ENCODE measurements at places on chromosomes 2 and 18. TPM values are rescaled to one million over a fixed set of nuclear protein-coding genes. Genes with fewer than 3 reads are reported as not detected.

DNA sequence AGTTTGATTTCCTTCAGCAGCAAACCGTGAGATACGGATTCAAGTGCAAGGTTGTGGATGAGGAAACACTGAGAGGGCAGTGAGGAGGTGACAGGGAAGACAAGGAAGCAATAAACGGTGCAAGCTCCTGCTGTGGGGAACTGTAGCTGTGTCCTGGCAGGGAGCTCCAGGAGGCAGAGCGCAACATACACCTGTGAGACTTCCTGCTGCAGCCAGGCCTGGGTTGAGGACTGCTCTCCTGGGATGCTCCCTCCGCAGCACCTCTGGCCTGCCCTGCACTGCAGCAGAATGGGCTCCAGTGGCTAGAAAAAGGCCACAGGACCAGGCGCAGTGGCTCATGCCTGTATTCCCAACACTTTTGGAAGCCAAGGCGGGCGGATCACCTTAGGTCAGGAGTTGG is 85.5 kb downstream of the MRO start:
- DNase-seq = no peak

- DNase-seq = no peak
Measured at GRCh38 chr2:39541011-39541930, 104.2 kb upstream of the MAP4K3 start.

DNA sequence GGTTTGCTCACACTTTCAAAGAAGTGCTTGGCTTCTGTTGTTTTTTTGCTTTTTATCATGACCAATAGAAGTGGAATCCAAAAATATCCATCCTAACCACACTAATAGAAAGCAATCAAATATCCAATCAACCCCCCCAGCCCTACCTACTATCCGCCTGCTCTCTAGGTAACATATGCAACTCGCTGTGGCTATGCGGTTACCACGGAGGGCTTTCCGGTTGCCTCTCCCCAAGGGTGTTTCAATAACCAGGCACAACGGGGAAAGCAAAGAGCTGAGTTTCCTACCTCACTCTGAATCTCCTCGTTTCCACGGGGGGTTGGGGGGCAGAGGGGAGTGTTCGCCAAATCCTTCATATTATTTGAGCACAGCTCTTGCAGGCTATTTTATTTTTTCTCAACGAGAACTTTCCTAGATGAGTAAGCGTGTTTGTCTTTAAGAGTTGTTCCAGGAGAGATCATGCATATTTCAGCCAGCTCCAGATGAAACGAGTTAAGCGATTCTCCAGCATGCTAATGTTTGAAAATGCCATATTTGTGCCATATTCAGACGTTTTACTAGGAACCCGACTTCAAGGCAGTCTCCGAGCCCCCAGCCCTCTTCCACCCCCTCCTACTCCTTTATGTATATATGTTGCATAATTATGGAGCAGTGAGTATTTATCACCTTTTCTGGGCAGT is 30.3 kb downstream of the PAX3 start:
- DNase-seq = no peak

- peak; percentile 25 for DNase-seq
Measured at GRCh38 chr2:230956827-230957755, 32.0 kb upstream of the GPR55 start.

DNA sequence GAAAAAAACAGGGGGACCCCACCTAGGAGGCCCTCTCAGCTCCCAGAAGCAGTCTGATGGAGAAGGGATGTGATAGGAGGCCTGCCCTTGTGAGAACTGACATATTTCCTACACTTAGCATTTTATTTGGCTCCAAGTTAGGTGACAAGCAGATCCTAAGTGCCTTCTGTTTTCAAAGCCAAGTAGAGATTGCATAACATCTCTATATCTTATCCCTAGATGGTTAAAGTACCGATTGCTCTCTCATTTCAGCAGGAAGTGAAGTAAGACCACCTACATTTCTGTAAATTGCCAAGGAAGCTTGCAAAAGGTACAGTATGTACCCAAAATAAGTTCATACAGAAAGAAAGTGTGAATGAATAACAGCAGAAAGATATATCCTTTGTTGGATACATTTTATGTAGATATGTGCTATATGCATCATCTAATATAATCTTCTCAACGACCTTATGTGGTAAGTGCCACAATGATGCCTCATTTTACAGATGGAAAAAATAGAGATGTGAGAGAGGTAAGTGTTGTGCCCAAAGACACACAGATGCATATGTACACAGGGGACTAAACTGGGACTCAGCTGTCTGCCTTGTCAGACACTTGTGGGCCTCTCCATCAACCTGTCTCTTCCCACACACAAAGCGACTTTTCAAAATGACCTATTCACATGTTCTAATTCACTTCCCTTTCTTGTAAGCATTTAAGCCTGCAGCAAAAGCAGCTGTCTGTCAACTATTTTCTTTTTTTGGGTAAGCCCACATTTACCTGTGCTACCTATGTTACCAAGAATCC is 38.9 kb downstream of the DHRS9 start:
- DNase-seq = no peak

DNA sequence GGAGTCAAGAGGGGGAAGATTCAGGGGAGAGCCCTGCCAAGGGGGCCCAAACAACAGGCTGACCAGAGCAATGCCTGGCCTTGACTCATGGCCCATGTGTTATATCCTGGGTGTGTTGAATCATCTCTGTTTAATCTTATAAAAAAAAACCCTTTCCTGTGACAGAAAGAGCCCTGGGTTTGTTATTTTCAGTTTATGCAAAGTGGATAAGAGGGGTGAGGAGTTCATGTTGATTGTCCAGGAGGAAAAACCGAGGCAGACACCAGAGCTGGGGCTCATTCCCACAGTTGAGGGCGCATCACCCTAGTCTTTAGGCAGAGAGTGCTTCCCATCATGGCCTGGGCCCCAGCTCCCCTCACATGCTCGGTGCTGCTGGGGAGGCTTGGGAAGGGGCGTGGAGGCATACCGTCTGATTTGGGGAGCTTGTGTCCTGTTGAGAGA is 30.9 kb upstream of the IL37 start:
- DNase-seq = no peak

DNA sequence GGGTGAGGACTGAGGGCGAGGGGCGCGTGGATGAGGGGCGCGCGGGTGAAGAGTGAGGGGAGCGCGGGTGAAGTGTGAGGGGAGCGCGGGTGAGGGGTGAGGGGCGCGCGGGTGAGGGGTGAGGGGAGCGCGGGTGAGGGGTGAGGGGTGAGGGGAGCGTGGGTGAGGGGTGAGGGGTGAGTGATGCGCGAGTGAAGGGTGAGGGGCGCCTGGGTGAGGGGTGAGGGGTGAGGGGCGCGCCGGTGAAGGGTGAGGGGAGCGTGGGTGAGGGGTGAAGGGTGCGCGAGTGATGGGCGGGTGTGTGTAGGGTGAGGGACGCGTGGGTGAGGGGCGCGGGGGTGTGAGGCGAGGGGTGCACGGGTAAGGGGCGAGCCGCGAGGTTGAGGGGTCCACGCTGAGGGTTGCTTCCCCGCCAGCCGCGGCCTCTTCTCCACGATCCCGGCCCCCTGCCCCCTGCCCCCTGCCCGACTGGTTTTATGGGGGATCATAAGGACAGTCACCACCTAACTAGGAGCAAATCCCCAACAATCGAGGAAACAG is 1.1 kb upstream of the SLC66A2 start:
- no peak for DNase-seq

NRBP1 gene
- total RNA-seq = 107 TPM

CCL20 gene
- total RNA-seq = not detected

Measured in neural crest cell (in vitro differentiated cells).